ENCODE measurements at places on chromosomes 7 and 10. TPM values are rescaled to one million over a fixed set of nuclear protein-coding genes. Genes with fewer than 3 reads are reported as not detected.

Gene CDK14
- total RNA-seq: 13.1 TPM

Gene TMEM139
- total RNA-seq: 162 TPM

Gene ELOVL3
- not detected for total RNA-seq

- H3K27ac ChIP-seq: no peak overlapping the region
- no peak for DNase-seq
- H3K27me3 ChIP-seq: no peaks in the 10 kb centered on the region
- H3K4me3 ChIP-seq: no peak overlapping the region
- H3K36me3 ChIP-seq: no peaks in the 10 kb centered on the region
Observed at GRCh38 chr7:137544453-137545058, 201.0 kb upstream of the PTN start.

Gene BAMBI
- total RNA-seq: 0.53 TPM

- DNase-seq: no peak
- H3K4me1 ChIP-seq: no peaks in the 10 kb centered on the region
- H3K36me3 ChIP-seq: no peaks in the 10 kb centered on the region
- no peak overlapping the region for H3K27ac ChIP-seq
- no peaks in the 10 kb centered on the region for H3K27me3 ChIP-seq
Observed at GRCh38 chr7:22361320-22361719, 4.4 kb upstream of the RAPGEF5 start.

Gene AGMO
- 0.83 TPM for total RNA-seq

- H3K4me1 ChIP-seq: no peaks in the 10 kb centered on the region
- no peaks in the 10 kb centered on the region for H3K36me3 ChIP-seq
- H3K4me3 ChIP-seq: no peak overlapping the region
- DNase-seq: no peak
- H3K27ac ChIP-seq: no peak overlapping the region
Observed at GRCh38 chr10:129305046-129305445, 162.0 kb upstream of the MGMT start.

DNA sequence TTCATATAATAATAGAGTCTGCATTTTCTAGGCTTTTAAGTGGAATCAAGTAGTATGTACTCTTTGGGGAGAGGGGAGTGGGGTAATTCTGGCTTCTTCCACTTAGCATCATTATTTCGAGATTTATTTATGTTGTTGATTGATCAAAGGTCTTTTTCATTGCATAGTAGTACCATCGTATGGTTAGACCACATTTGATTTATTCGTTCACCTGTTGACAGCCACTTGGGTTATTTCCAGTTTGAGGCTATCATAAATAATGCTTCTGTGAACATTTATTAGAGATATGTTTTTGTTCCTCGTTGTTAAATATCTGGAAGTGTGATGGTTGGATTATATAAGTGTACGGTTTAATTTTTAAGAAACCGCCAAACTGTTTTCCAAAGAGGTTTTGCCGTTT is 52.8 kb downstream of the AHCYL2 start:
- no peak overlapping the region for H3K27ac ChIP-seq
- no peaks in the 10 kb centered on the region for H3K27me3 ChIP-seq
- no peaks in the 10 kb centered on the region for H3K4me1 ChIP-seq
- H3K36me3 ChIP-seq: no peaks in the 10 kb centered on the region
- DNase-seq: no peak

Gene GNG11
- 5.6 TPM for total RNA-seq

DNA sequence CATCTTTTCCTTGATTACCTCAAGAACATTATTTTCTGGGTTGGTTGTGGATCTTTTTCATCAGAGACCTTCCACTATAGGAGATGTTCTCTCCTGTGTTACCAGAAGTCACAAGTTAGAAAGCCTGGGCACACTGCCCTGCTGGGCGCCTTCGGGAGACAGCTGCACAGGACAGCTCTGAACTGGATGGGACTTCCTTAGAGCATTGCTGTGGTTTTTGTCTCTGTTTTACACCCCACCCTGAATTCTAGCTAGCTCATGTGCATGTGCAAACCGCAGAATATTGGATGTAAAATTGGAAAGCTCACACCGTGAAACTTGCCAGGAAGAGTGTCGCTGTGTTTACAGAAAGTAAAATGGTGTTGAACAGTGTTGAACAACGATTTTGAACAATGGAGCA is 54.4 kb upstream of the SEC61G start:
- H3K27ac ChIP-seq: no peak overlapping the region
- H3K36me3 ChIP-seq: no peaks in the 10 kb centered on the region
- DNase-seq: no peak
- H3K4me1 ChIP-seq: no peaks in the 10 kb centered on the region
- no peak overlapping the region for H3K4me3 ChIP-seq

- H3K4me3 ChIP-seq: no peak overlapping the region
- H3K27ac ChIP-seq: no peak overlapping the region
- no peaks in the 10 kb centered on the region for H3K4me1 ChIP-seq
- no peaks in the 10 kb centered on the region for H3K36me3 ChIP-seq
- no peak for DNase-seq
- H3K27me3 ChIP-seq: no peaks in the 10 kb centered on the region
Observed at GRCh38 chr7:157855452-157856213, 518.8 kb downstream of the DNAJB6 start.

Gene NXPH1
- not detected for total RNA-seq

DNA sequence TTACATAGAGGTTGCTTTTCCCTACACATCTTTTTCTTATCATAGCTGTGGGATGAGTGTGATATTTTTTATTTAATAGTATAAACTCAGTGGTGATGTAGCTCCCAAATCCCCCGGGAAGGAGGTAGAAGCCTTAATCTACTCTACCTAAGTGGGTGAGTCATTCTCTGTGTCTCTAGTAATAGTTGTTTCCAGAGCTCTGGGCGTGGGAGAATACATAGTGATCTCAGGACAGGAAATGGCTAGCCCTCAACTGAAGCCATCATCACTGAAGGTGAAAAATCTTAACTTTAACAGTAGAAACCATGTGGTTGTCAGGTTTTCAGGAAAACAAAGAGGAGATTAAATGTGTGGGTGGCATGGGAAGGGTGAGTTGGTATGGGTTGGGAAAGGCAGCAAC is 278.4 kb downstream of the ANKRD30A start:
- H3K4me1 ChIP-seq: no peaks in the 10 kb centered on the region
- H3K27ac ChIP-seq: no peak overlapping the region
- no peak overlapping the region for H3K4me3 ChIP-seq
- no peak for DNase-seq

Gene OR2A1
- total RNA-seq: not detected

DNA sequence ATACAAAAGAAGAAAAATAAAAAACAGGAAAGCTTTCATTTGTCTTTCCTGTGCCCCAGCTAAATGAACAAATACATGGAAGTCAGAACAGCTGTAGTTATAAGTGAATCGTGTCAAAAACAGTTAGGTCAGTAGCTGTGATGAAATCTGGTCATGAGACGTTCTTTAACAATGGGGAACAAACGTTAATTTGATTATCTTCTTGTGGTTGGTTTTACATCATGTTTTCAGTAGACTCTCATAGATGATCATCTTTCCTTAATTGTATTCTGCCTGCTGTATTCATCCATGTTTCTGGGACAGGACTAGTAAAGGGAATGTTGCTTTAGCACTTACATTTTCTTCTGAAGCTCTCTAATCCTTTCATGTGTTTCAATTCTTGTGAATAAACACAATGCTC is 97.0 kb downstream of the PCLO start:
- no peak overlapping the region for H3K27ac ChIP-seq
- no peak overlapping the region for H3K4me3 ChIP-seq
- H3K27me3 ChIP-seq: no peaks in the 10 kb centered on the region
- no peak for DNase-seq

Gene PAPOLB
- not detected for total RNA-seq

DNA sequence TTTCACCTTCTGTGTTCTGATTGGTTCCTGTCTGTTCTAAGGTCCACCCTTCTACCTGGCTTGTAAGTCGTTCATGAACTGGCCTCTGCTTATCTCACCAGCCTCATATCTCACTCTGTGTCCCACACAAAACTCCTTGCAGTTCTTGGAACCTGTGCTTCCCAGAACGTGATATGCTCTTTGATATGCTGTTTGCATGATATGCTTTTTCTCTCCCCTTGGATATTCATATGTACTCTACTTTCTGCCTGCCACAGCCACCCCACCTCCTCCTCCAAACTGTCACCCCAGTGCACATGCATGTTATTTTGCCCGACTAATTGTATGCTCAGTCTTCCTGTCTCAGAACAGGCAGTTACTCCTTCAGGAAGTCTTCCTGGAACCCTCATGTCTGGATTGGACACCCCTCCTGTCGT is 1.9 kb upstream of the ITPRIP start:
- H3K4me3 ChIP-seq: no peak overlapping the region
- no peaks in the 10 kb centered on the region for H3K4me1 ChIP-seq
- DNase-seq: no peak
- no peaks in the 10 kb centered on the region for H3K27me3 ChIP-seq
- H3K36me3 ChIP-seq: no peaks in the 10 kb centered on the region
- H3K27ac ChIP-seq: peak overlapping the region; percentile 90

Gene AGAP6
- 38.7 TPM for total RNA-seq

Gene MACC1
- 73.2 TPM for total RNA-seq

- peak overlapping the region; percentile 41 for H3K27ac ChIP-seq
Observed at GRCh38 chr10:3106928-3107425, 39.6 kb downstream of the PFKP start.

DNA sequence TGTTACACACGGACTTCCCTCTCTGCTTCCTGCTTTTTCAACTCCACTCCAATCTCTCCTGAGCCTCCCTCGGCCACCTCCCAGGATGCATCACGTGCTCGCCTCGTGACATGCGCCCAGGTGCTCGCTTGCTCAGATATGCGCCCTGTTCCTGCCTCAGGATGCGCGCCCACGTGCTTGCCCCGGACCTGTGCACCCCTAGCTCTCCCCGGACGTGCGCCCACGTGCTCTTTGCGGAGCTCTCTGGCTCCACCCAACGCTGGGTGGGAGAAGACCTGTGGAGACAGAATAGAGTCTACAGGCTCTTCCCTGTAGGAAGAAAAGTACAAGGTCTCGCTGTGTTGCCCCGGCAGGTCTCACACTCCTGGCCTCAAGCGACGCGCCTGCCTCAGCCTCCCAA is 23.1 kb downstream of the PARD3 start:
- H3K27me3 ChIP-seq: no peaks in the 10 kb centered on the region
- H3K4me1 ChIP-seq: no peaks in the 10 kb centered on the region

DNA sequence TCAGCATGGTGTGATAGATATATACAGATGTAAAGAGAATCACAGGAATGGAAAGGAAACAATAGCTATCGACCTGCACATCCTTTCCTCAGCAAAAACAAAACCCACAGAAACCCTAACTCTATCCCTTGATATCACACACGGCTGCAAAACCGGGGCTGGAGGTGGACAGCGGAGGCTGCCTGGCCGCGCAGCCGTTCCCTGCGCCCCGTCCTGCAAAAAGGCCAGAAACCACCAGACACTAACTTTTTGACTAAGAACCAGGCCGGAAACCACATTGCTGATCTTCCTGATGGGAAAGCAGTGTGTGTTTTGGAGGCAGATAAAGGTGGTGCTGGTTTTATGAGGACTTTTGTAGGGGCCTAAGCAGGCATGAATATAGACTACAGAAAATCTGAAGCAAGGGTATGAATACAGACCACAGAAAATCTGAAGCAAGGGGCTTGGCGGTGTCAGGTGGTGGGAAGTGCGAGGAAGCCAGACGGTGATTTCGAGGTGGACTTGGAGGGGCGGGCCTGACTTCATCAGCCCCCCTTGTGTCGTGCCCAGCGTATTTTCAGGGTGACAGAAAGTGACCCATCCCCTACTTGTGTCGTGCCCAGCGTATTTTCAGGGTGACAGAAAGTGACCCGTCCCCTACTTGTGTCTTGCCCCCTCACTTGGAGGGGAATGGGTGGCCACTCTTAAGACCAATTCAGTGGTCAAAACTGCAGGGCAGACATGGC is 123.3 kb downstream of the WDR37 start:
- no peaks in the 10 kb centered on the region for H3K4me1 ChIP-seq
- H3K36me3 ChIP-seq: no peaks in the 10 kb centered on the region
- no peak overlapping the region for H3K4me3 ChIP-seq

DNA sequence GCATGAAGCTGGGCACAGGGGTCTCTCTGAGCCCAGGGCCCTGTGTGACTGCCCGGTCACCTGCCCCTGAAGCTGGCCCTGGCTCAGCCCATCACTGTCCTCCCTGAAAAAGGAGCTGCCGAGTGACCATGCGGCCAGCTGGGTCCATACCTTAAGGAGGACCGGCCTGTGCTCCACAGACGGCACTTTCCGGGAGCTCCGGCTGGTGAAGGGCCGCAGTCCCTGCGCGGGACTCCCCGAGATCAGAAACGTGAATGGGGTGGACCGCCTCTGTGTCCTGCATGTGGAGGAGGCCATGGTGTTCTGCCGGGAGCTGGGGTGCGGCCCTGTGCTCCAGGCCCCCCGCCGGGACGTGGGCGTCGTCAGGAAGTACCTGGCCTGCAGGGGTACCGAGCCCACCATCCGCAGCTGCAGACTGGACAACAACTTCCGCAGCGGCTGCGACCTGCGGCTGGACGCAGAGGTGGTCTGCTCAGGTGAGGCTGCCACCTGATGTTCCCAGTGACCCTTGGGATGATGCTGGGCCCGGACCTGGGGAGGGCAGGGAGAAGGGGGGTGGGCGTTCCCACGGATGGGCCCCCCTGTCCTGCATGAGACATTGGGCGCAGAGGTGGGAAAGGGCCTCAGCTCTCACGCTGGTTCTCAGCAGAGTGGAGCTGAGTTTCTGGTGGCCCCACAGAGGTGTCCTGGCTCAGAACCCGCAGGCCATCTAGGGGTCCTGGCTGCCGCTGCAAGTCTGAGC is 3.5 kb downstream of the SCART1 start:
- no peaks in the 10 kb centered on the region for H3K36me3 ChIP-seq
- H3K4me1 ChIP-seq: no peaks in the 10 kb centered on the region

- no peak for DNase-seq
- no peaks in the 10 kb centered on the region for H3K27me3 ChIP-seq
- H3K4me1 ChIP-seq: no peaks in the 10 kb centered on the region
- no peak overlapping the region for H3K27ac ChIP-seq
- no peaks in the 10 kb centered on the region for H3K36me3 ChIP-seq
- H3K4me3 ChIP-seq: no peak overlapping the region
Observed at GRCh38 chr7:44961844-44962482, 16.9 kb downstream of the MYO1G start.

Gene NPSR1
- total RNA-seq: not detected

Gene AQP1
- total RNA-seq: 86.5 TPM

Gene GIMAP7
- 4.8 TPM for total RNA-seq

Gene OR2A5
- total RNA-seq: not detected

DNA sequence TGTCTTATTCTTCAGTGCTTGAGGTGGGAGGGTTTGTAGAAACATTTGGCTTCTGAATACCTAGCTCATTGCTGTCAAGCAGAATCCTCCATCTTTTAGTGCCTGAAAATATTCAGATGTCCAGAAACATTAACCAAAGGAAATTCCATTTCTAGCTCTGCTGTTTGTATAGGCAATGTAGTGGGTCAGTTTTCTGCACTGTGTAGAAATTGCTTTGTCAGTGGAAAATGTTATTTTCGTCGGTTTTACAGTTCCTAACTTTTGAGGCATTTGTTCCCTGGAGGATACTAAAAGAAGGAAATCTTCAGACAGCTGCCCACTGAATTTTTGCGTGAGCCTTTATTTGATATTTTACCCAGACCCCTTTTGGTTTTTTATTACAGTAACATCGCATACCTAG is 143.4 kb downstream of the TPST1 start:
- H3K4me1 ChIP-seq: no peaks in the 10 kb centered on the region
- H3K4me3 ChIP-seq: no peak overlapping the region
- no peaks in the 10 kb centered on the region for H3K36me3 ChIP-seq
- H3K27ac ChIP-seq: no peak overlapping the region

Gene CASD1
- 9.3 TPM for total RNA-seq

- H3K4me3 ChIP-seq: no peak overlapping the region
- no peaks in the 10 kb centered on the region for H3K36me3 ChIP-seq
- no peak for DNase-seq
- no peaks in the 10 kb centered on the region for H3K4me1 ChIP-seq
- H3K27ac ChIP-seq: peak overlapping the region; percentile 22
Observed at GRCh38 chr10:31262672-31263071, 56.3 kb upstream of the ZEB1 start.

GRCh38 chr7:132386201-132386681 is 190.0 kb downstream of the PLXNA4 start:
- H3K27ac ChIP-seq: no peak overlapping the region
- H3K4me1 ChIP-seq: no peaks in the 10 kb centered on the region
- H3K27me3 ChIP-seq: no peaks in the 10 kb centered on the region
- no peak overlapping the region for H3K4me3 ChIP-seq
- DNase-seq: no peak
